ENCODE measurements at places on chromosomes 3 and 15.

GRCh38 chr3:8760506-8760905, 8.9 kb downstream of the OXTR start:
- no peak overlapping the region for H3K4me3 ChIP-seq
- no peaks in the 10 kb centered on the region for H3K4me1 ChIP-seq
- H3K36me3 ChIP-seq = no peaks in the 10 kb centered on the region
- peaks cover 9% of the 10 kb centered on the region for H3K27me3 ChIP-seq

DNA sequence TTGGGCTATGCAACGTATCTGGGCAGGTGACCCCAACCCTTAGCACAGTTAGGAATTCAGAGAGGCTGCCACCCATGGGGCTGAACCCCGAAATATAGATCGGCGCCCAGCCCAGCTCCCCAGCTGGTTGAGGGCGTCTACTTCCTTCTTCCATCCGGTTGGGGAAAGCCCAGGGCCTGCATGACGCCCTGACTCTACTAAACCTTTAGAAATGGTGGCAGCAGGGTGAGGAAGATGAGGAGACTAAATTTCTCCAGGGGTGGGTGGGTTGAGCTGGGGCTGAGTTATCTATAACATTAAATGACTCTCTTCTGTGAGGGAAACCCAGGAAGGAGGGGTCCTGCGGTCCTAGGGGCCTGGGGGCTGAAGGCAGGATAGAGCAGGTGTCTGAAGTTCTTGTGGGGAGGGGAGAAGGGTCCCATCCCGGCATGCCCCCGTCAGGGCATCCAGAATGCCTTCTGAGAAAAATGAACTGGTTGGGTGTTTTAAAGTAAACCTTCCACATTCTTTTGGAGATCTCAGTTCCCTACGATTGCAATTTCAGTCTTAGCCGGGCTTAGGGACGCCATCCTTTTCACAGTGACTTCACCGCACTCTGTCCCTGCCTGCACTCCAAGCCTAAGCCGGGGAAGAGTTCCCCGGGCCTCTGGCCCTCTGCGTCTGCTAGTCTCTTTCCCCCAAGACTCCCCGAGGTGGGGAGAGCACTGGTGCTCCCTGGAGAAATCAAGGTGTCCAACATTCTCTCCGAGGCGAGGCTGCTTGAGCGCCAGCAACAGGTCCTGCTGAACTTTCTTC, 28.5 kb downstream of the NR2F2 start:
- peaks cover 9% of the 10 kb centered on the region for H3K4me1 ChIP-seq
- H3K36me3 ChIP-seq = no peaks in the 10 kb centered on the region
- peaks cover 18% of the 10 kb centered on the region for H3K27me3 ChIP-seq
- H3K4me3 ChIP-seq = no peak overlapping the region
- DNase-seq = no peak
- H3K27ac ChIP-seq = no peak overlapping the region

DNA sequence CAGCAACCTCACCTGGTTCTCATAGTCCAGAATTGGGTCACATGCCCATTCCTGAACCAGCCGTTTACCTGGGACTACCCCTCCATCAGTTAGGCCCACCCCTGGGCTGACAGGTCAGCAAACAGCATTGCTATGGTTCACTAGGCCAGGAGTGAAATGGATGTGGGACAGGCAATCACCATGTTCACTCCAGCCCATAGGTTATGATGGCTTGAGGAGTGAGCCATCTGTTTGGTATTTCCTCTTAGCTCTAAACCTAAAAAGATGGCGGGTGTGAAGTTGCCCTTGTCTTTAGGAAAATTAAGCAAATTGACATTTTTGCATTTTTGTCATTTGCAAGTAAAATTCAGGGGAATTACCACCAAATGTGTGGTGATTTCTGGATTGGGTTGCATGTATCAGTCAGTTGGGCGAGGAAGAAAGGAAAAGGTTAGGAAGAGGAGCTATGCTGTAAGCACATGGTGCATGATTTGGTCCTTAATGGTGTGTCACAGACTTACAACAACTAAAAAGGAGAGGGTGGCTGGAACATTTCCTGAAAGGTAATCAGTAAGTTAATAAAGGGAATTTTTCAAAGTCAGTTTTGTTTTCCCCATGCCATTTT, 17.2 kb downstream of the NXPE3 start:
- DNase-seq = no peak
- no peak overlapping the region for H3K4me3 ChIP-seq
- peaks cover 43% of the 10 kb centered on the region for H3K4me1 ChIP-seq
- no peak overlapping the region for H3K27ac ChIP-seq

DNA sequence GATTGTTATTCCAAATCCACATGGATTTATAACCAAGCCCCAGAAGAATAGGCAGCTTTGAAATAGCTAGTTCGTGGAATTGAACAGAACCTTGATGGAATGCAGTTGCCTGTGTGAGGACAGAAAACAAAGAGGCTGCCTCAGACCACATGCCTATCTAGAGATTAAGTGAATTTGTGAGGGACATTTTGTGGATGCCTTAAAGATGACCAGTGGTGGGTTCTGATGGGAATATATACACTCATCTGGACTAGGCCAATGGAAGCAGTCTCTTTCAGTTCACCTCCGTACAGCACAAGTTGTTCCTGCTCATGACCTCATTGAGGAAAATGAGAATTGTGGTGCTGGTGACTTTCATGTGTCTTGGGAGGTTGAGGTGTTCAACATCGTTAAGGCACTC, 63.2 kb upstream of the PYDC2 start:
- peaks cover 25% of the 10 kb centered on the region for H3K36me3 ChIP-seq
- H3K4me3 ChIP-seq = no peak overlapping the region
- H3K27me3 ChIP-seq = no peaks in the 10 kb centered on the region
- no peak for DNase-seq
- H3K4me1 ChIP-seq = peaks cover 4% of the 10 kb centered on the region

DNA sequence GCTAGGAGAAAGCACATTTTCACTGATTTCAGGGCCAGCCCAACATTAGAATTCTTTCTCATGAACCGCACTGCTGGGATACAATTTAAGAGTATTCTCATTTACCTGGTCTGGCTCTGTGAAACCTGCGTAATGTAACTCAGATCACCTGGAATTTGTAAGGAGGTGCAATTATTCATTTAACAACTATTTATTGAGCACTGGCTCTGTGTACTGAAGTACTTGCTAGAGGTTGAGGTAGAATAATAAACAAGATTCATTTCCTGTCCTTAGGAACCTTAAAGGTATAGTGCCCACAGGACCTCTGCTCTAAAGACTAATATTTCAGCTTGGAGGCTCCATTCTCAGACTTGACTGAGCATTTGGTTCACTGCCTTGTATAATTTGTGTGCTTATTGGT, 242.2 kb upstream of the ZPLD1 start:
- no peaks in the 10 kb centered on the region for H3K27me3 ChIP-seq
- DNase-seq = no peak
- H3K4me3 ChIP-seq = no peak overlapping the region

GRCh38 chr15:95226835-95227234, 995.5 kb downstream of the MCTP2 start:
- no peak overlapping the region for H3K4me3 ChIP-seq
- no peaks in the 10 kb centered on the region for H3K4me1 ChIP-seq
- no peaks in the 10 kb centered on the region for H3K27me3 ChIP-seq
- H3K27ac ChIP-seq = no peak overlapping the region
- no peak for DNase-seq
- H3K36me3 ChIP-seq = no peaks in the 10 kb centered on the region

GRCh38 chr15:75121491-75121890, 80.2 kb upstream of the C15orf39 start:
- peaks cover 2% of the 10 kb centered on the region for H3K36me3 ChIP-seq
- DNase-seq = no peak
- peaks cover 4% of the 10 kb centered on the region for H3K4me1 ChIP-seq

DNA sequence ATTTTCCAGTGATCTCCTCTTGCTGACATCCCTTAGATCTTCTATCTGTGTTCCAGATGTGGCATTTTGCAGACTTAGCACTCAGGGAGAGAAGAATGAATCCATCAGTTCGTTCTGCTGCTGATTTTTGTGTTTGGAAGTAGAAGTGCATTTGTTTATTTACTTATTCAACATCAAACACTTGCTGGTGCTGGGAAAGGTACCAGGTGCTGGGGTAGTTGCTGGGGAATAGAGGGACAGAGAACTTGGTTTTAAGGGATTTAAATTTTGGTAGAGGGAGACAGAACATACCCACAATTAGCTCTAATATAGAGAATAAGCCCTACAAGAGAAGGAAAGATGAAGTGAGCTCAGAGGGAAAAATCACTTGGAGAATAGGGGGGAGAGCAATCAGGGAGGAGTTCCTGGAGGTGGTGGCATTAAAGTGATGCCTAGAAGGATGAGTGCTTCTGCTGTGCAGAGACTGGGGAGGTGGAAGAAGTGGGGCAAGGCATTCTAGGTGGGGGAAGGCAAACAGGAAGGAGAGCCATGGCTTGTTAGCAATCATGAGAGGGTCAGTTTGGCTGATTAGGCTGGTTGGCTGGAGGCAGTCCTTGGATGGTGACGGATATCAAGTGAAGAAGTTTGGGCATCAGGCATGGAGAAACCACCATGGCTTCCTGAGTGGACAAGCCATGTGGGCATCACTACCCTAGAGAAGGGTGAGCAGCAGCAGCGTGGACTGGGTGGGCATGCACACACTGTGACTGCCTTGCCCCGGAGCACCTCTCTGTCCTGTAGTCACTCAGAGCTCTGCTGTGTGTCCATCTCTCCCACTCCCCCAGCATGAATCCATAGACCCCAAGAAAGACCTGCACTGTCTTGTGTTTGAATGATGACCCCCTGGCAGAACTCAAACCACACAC, 197.3 kb downstream of the OPA1 start:
- no peak for DNase-seq
- H3K36me3 ChIP-seq = no peaks in the 10 kb centered on the region
- no peak overlapping the region for H3K27ac ChIP-seq
- peaks cover 6% of the 10 kb centered on the region for H3K4me1 ChIP-seq
- H3K27me3 ChIP-seq = peaks cover 7% of the 10 kb centered on the region
- H3K4me3 ChIP-seq = no peak overlapping the region

- H3K4me3 ChIP-seq = no peak overlapping the region
- no peaks in the 10 kb centered on the region for H3K36me3 ChIP-seq
- H3K27ac ChIP-seq = no peak overlapping the region
- H3K27me3 ChIP-seq = peaks cover 10% of the 10 kb centered on the region
Measured at GRCh38 chr3:182782149-182782548, 11.2 kb upstream of the ATP11B start.

- H3K4me1 ChIP-seq = peaks cover 5% of the 10 kb centered on the region
- DNase-seq = no peak
- no peak overlapping the region for H3K4me3 ChIP-seq
- H3K27ac ChIP-seq = no peak overlapping the region
- no peaks in the 10 kb centered on the region for H3K27me3 ChIP-seq
Measured at GRCh38 chr3:143471705-143472104, 352.1 kb downstream of the CHST2 start.

- no peaks in the 10 kb centered on the region for H3K36me3 ChIP-seq
- H3K27ac ChIP-seq = no peak overlapping the region
- no peaks in the 10 kb centered on the region for H3K4me1 ChIP-seq
- no peaks in the 10 kb centered on the region for H3K27me3 ChIP-seq
- H3K4me3 ChIP-seq = no peak overlapping the region
Measured at GRCh38 chr3:25465266-25465860, 37.3 kb downstream of the RARB start.

DNA sequence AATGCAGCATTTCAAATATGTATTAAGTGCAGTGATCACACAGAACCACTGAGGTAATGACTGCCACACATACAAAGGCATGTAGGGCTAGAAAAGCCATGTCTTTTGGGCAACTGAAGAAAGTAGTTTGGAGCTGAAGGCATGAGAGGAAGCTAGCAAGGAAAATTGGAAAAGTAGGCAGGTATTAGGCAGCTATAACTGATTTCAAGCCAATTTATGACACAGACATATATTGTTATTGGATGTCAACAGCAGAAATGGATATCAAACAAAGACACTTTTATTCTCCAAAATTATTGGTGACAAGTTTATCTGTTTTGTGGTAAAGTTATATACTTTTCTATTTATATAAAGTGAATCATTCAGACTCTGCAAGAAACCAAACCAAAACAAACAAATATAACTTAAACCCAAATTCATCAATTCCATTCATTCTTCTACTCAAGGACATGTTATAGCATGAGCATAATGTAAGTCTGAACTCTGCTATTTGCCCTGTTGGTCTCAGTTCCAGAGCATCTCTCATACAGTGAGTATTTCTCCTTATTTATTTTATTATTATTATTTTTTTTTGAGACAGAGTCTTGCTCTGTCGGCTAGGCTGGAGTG, 307.4 kb upstream of the COL8A1 start:
- H3K4me3 ChIP-seq = no peak overlapping the region
- H3K36me3 ChIP-seq = no peaks in the 10 kb centered on the region
- H3K4me1 ChIP-seq = no peaks in the 10 kb centered on the region
- H3K27me3 ChIP-seq = no peaks in the 10 kb centered on the region
- DNase-seq = no peak
- H3K27ac ChIP-seq = no peak overlapping the region

DNA sequence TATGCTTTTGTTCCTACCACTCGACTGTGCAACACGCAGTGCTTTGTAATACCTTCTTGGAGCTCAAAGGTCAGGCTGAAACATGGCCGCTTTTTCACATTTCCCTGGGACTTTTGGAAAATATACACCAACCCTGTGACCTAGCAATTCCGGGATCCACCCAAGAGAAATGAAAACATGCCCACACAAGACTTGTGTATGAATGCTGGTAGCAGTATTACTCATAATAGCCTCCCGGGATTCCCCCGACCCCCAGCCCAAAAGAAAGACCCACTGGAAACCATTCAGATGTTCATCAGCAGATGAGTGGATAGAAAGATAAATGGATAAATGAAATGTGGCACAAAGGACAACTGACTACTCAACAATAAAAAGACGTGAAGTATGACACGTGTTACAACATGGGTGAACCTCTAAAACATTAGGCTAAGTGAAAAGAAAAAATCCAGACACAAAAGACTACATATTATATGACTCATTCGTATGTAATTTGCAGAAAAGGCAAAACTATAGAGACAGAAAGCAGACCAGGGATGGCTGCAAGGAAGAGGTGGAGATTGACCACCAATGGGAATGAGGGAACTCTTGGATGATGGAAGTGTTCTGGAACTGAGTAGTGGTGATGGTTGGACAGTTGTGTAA, 104.1 kb downstream of the PGPEP1L start:
- no peak overlapping the region for H3K27ac ChIP-seq
- H3K27me3 ChIP-seq = peaks cover 1% of the 10 kb centered on the region
- no peaks in the 10 kb centered on the region for H3K36me3 ChIP-seq

DNA sequence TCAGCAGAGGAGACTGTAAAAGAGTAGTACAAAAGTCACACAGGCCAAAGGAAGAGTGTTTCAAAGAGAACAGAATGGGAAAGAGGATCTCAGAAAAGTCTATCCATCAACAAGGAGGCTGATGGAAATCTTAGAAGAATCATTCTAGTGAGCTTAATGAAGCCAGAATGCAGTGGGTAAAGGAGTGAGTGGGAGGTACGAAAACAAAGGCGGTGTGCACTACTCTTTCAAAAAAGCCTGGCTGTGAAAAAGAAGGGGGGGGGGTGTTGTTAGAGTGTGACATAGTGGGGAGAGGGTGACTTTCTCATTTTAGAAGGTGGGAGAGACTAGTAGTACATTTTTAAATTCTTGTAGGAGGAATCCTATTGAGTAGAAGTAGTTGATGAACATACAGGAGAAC, 11.7 kb downstream of the PAQR9 start:
- no peak overlapping the region for H3K27ac ChIP-seq
- H3K27me3 ChIP-seq = peaks cover 21% of the 10 kb centered on the region
- no peak for DNase-seq
- H3K36me3 ChIP-seq = no peaks in the 10 kb centered on the region
- no peak overlapping the region for H3K4me3 ChIP-seq

Data from memory B cell (primary cell).